ENCODE measurements at places on chromosomes 1 and 21.

DNA sequence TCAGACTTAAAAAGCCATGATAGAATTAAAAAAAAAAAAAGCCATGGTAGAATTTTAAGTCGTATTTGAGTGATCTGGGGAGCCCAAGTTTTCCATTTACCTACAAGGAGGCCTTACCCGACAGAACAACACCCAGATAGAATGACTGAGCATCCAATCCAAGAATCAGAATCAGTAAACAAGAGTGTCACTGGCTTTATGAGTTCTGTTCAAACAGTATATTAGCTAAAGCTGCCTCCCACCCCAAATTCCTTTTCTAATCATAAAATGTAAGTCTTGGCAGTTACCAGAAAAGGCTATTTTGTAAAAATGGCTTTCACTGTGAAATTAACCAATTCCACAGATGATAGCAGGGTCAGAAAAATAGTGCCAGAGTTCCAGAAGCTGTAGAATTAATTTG, 1.2 kb downstream of the GTF2B start:
- DNase-seq, result no peak

GRCh38 chr21:38524168-38525153, 26.2 kb upstream of the ERG start:
- no peak for DNase-seq

- DNase-seq, result no peak
These were observed 6.7 kb downstream of the CRP start for GRCh38 chr1:159707472-159708260.

- DNase-seq, result no peak
These were observed 34.1 kb upstream of the H6PD start for GRCh38 chr1:9200441-9200840.

GRCh38 chr1:69252696-69253095, 315.0 kb upstream of the LRRC7 start:
- DNase-seq, result no peak

DNA sequence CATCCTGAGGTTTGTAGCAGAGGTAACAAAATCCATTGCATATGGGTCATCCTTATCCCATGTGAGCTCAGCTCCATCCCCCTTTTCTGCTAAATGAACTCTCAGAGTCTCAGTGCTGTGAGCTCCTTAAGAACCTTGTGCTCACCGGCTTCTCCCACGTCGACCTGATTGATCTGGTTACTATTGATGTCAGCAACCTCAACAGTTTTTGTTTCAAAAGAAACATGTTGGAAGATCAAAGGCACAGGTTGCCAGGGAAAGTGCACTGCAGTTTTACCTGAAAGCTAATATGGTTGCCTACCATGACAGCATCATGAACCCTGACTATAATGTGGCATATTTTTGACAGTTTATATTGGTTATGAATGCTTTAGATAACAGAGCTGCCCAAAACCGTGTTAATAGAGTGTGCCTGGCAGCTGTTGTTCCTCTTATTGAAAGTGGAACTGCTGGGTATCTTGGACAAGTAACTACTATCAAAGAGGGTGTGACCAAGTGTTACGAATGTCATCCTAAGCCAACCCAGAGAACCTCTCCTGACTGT, 131.4 kb downstream of the HS2ST1 start:
- peak; percentile 51 for DNase-seq

DNA sequence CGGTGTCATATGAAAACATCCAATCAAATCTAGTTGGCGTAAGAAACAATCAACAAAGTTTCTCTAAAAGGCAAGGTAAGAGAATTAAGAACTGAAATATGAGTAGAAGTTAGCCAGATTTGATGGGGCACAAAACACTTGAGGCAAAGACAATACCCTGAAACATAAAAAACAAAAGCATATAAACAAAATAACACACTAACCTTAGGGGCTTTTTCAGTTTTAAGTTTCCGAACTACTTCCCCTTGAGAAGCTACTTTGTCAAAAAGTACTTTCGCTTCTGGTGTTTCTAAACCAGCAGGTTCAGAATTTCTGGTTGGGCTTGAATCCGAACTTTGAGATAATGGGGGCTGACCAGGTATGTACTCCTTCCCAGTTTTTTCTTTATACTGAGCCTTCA, 57.9 kb downstream of the EPRS1 start:
- no peak for DNase-seq

- DNase-seq, result no peak
These were observed 47.7 kb downstream of the OSBPL9 start for GRCh38 chr1:51664421-51665240.
